ENCODE measurements at places on chromosomes 3 and 15.
A peak's percentile ranks its signal among the peaks of the same experiment; 100 is the strongest.

DNA sequence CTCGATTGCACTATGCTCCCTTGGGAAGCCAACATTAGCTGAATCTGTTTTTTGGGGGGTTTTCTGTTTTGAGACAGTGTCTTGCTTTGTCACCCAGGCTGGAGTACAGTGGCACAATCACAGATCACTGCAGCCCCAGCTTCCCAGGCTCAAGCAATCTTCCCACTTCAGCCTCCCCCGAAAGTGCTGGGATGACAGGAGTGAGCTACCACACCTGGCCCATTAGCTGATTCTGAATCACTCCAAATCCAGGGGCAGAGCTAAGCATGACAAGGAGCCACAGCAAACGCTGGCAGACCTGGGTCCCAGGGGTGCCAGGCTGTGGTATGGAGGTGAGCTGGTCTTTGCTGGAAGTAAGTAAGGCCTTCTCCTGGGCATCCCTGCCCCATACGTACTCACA, 18.9 kb downstream of the POC1A start:
- no peak for DNase-seq

GRCh38 chr3:152835601-152836102, 721 bp downstream of the P2RY1 start:
- DNase-seq, result no peak

GRCh38 chr15:99076555-99077308, 28.1 kb upstream of the SYNM start:
- peak; percentile 92 for DNase-seq

GRCh38 chr3:108552267-108553159, 36.7 kb downstream of the CIP2A start:
- DNase-seq, result peak; percentile 52

DNA sequence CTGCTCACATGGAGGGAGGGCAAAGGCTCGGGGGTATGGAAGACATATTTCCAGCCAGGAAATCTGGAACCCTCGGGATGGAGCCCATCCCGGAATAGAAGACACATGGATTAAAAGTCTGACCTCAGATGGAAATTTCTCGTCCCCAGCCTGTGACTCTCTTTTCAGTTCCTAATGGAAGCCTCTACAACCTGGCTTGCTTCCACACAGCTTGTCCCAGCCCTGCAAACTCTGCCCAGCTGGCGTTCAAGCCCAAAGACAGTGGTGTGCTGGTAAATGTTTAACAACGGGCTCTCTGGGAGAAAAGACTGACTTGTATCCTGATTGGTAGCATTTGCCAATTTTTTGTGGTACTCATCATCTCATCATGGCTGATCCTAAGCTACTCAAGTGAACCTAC, 35.6 kb upstream of the TLE3 start:
- DNase-seq, result no peak

- no peak for DNase-seq
Observed at GRCh38 chr3:159749406-159749805, 239.2 kb upstream of the IL12A start.

DNA sequence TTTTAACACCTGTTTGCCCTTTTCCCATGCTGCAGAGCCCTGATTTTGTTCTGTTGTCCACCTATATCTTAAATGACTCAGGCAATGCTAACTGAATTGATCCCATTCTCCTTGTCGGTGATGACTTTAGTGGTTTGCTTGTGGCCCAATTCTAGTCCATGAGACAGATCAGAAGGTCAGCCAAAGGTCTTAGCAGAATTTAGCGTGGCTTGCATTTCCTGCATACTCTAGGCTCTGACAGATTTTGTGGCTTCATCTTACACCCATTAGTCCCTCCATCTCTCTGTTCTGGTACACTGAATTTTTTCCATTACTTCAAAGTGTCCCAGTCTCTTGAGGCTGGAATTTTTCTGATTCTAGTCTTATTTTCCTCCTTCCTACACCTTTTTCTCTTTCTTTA, 161.9 kb downstream of the STAC start:
- peak; percentile 73 for DNase-seq

GRCh38 chr15:60969658-60970057, 259.4 kb downstream of the RORA start:
- no peak for DNase-seq

- no peak for DNase-seq
Observed at GRCh38 chr3:196624907-196625306, 14.6 kb upstream of the NRROS start.

GRCh38 chr3:178382449-178383061, 153.7 kb upstream of the KCNMB2 start:
- peak; percentile 98 for DNase-seq

DNA sequence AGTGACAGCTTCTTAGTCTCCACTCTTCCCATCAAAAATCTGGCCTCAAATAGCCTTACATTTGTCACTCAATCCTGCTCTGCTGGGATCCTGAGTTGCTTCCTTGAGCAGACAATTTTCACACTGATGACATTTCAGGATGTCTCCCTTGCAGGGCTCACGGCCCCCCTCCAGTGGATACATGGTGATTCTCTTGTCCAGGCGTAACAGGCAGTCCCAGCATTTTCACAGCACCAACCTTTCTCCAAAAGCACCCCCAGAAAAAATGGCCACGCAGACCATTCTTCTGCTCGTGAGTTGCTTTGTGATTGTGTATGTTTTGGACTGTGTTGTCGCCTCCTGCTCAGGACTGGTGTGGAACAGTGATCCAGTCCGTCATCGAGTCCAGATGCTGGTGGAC, 47.4 kb upstream of the WNT7A start:
- no peak for DNase-seq

- DNase-seq, result peak; percentile 84
Observed at GRCh38 chr3:183185696-183186095, 23.2 kb upstream of the LAMP3 start.

DNA sequence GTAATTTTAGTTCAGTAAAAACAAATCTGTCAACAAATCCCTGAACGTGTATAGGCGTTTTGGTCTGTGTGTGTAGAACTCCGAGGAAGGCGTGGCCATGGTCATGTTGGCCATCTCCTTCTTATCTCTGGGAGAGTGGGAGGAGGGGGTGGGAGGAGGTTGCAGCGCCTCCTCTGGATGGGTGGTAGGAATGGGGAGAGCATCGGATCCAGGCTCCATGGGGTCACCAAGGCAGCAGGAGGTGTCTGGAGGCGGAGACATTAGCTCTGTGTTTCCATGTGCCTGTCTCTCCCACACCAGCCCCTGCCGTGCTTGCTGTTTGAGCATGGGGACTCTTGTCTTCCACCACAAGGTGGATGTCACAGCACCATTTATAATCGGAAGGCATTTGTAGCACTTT, 34.5 kb upstream of the TRPM1 start:
- DNase-seq, result no peak

DNA sequence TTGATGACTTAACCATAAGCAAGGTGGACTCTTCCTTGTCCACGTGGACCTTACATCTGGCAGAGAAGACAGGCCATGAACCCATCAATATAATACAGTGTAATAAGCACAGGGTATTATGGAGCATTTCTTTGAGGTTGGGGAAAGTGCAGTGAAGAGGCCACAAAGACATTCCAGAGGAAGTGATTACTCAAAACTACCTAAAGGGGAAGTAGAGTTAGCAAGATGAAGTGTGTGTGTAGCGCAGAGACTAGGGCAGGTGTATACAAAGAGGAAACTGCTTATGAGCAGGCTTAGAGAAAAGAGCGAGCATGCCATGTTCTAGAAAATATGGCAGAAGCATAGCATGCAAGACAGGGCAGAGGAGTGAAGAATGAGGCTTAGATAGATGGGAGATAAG, 17.9 kb downstream of the CP start:
- DNase-seq, result no peak

DNA sequence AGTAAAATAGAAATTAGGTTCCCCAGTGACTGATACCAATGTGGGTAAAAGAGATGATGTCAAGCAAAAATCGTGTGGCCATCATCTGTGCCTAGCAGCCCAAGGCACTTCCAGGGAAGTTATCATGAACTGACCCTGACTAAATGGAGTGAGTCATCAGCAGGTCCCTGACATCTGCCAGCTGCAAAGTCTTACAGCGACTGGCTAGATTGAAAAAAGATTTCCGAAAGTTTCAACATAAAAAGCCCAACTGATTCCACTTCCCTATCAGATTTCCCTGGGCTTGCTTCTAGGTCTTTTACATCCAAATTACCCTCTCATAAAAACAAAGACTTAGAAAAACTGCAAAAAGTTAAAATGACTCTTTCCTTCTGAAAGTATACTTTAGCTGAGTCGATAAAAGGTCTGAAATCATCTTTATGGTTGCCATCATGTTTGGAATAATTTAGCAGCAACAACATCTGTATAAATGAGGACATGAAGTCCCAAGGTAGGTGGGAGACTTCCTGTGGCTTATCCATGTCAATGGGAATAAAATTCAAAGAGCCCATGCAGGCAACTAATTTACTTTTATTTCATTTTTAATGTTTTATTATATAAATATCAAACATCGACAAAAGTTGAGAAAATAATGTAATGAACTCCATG, 342.8 kb downstream of the ERC2 start:
- peak; percentile 77 for DNase-seq

- no peak for DNase-seq
Observed at GRCh38 chr3:170734735-170735065, 135.3 kb downstream of the RPL22L1 start.

GRCh38 chr3:170410428-170411029, 8.1 kb upstream of the CLDN11 start:
- DNase-seq, result peak; percentile 32

GRCh38 chr3:140501061-140501769, 176.6 kb upstream of the TRIM42 start:
- DNase-seq, result no peak

GRCh38 chr3:134381831-134382442, 7.7 kb upstream of the AMOTL2 start:
- DNase-seq, result no peak

DNA sequence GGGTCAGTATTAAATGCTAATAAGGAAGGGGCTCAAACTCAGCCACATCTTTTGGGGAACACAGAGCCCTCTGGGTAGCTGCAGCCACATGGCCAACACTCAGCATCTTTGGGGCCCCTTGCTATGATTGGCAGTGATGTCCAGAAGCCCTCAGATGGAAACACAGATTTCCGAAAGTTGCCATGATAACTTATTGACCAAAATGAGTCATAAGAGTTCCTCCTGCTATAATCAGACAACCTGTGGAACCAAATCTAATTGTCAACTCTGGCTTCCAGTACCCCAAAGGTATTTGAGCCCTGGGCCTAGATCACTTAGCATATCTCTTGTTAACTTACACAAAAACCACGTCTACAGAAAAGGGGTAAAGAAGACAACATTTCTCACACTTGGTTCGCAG, 392.2 kb downstream of the KCNH8 start:
- no peak for DNase-seq

DNA sequence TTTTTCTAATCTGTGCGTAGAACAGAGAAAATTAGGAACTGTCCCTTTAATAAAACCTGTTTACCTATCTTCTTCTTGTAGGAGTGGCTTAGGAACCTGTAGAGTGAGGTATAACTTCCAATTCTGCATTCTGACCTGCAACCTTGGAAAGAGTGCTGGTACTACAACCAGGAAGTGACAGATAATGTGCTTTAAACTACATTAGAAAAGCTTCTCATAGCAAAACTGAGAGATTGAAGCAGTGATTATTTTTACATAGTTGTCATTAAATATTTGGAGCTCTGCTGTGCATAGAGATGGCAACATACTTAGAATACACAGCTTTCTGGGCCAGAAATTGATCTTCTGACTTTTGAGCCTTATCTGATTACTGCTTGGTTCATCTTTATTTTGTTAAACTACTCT, 50.4 kb upstream of the ZDHHC23 start:
- no peak for DNase-seq

DNA sequence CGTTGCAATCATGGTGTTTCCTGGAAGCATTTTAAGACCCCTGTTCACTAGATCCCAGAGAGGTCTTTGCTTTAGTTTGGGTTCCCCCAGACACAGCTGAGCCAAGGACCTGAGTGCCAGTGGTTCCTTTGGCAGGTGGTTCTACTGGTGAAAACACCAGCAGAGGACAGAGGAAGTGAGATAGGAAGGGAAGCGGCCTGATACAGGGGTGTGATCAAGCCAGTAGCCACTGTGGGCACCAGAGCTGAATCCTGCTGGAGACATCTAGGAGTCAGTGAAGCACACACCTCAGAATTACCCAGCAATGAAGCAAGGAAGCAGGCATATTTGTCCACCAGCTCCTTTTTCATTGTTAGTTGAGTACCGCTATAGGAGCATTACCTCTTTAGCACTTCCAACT, 243.2 kb upstream of the NR2E3 start:
- no peak for DNase-seq

- DNase-seq, result no peak
Observed at GRCh38 chr3:149368201-149368673, 9.2 kb downstream of the TM4SF1 start.

GRCh38 chr3:112376241-112376911, 43.4 kb downstream of the CD200 start:
- no peak for DNase-seq

GRCh38 chr15:80061582-80061981, 2.1 kb downstream of the ZFAND6 start:
- DNase-seq, result no peak

DNA sequence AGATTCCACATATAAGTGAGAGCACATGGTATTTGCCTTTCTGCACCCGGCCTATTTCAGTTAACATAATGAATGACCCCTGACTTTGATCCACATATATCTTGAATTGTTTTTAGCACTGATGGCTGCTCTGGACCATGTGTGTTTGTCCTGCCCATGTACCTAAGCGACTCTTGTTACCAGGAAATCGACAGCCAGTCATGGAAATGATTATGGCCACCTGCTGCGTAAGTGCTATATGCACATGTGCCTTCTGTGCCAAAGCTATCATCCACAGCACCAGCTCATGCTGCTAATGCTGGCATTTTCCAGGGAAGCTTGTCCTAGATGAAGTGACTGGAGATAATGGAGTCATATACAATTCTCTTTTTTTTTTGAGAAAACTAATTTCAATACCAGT, 103.7 kb downstream of the PEX5L start:
- DNase-seq, result no peak
